ENCODE measurements at places on chromosomes 5 and 9. TPM values are rescaled to one million over a fixed set of nuclear protein-coding genes. Genes with fewer than 3 reads are reported as not detected.

CRHBP gene
- total RNA-seq = 5.0 TPM

PMPCA gene
- total RNA-seq = 45.1 TPM

C8G gene
- 15.7 TPM for total RNA-seq

TMEM252 gene
- 0.16 TPM for total RNA-seq

DNA sequence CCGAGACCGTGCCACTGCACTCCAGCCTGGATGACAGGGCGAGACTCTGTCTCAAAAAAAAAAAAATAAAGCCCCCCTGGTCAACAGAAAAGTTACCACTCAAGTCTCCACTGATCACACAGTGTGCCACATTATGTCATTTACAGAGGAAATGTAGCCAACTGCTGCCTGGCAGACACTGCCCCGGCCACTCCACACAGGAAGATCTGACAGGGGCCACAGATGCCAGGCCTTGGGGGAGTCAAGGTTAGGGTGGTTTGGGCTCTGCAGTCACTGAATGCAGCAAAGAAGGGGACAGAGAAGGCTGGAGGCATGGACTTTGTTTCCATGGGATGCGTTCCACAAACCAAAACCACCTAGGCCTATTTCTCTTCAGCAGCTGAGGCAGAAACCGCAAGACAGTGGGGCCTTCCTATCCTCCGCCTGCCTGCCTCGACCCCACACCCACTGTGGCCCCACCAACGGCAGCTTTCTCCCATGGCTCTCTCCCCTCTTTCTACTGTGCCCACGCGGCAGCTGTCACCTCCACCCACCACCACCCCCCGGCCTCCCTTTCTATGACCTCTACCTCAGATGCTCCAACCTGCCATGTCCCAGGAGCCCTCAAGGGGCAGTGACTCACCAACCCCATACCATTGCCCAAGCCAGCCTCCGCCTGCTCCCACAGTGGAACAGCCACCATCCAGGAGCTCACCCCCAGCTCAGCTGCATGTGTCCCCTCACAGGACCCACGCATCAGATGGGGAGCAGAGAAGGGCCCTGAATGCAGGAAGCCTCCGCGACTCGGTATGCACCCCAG lies 12.4 kb downstream of the IPPK start:
- no peaks in the 10 kb centered on the region for H3K36me3 ChIP-seq
- no peak for DNase-seq
- H3K27ac ChIP-seq = no peak overlapping the region
- no peaks in the 10 kb centered on the region for H3K4me1 ChIP-seq
- no peak overlapping the region for H3K4me3 ChIP-seq
